ENCODE measurements at places on chromosomes 1 and 21.
A peak's percentile ranks its signal among the peaks of the same experiment; 100 is the strongest.

GRCh38 chr1:153506386-153506785, 29.4 kb downstream of the S100A6 start:
- DNase-seq: no peak

GRCh38 chr21:34582506-34583150, 32.3 kb downstream of the RCAN1 start:
- DNase-seq: no peak

DNA sequence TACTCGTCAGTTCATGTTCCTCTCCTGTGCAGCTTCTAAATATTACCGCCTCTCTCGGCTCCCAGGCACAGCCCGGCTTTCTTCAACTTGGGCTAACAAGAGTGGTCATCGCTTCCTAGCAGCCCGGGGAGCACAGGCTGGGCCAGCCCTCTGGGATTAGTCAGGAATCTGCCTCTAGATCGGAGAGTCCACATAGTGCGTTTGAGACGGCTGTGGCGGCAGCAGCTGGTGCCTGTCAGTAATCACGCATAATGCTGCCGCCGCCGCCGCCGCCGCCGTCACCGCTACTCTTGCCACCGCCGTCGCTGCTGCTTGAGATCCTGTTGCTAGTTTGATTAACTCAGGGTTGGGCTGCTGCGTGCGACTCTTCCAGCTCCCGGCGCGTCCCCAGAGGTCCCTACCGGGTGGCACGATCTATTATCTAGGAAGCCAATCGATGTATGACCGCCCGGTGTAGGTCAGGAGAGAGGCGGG, at the start of gene RXRG:
Gene RXRG (minus strand): TSS at position 230 of the 474 bp plus-strand sequence. CDS start 233 bp downstream, outside the sequence.
- no peak for DNase-seq

DNA sequence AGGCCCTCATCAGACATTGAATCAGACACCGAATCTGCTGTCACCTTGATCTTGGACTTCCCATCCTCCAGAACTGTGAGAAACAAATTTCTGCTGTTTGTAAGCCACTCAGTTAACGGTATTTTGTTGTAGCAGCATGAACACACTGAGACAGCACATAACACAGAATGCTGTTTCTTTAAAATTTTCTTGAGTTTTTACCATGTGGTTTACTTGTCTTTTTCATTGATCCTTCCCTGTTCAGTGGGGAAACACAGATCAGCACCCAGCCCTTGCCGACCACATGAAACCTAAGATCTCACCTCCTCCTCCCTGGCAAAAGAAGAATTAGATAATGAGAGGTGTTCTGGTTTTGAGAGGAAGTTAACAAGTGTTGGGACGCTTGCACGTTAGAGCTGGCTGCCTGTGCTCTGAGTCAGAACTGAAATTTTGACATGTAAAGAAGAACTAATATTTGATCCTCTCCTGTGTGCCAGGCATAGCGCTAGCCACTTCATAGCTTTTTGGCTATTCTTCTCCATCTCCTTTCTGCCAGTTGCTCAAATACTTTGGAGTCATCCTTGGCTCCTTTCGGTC, 179.6 kb downstream of the DHRS3 start:
- no peak for DNase-seq

DNA sequence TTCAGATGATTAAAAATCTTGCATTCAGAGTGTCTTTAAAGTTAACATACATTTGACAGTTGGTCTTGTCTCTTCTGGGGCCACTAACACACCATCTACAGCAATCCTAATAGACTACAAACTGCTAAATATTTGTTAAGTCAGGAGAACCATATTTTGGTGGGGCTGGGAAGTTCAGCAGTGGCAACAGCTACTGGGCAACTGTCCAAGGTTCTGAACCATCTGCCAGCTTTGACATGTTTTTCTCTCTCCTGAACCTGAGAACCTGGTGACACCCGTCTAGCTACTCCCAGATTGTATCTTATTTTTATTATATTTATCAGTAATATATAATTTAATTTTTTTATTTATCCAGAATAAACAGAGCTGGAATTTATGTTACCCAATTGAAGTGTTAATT, 199.0 kb upstream of the DPYD start:
- DNase-seq: no peak

DNA sequence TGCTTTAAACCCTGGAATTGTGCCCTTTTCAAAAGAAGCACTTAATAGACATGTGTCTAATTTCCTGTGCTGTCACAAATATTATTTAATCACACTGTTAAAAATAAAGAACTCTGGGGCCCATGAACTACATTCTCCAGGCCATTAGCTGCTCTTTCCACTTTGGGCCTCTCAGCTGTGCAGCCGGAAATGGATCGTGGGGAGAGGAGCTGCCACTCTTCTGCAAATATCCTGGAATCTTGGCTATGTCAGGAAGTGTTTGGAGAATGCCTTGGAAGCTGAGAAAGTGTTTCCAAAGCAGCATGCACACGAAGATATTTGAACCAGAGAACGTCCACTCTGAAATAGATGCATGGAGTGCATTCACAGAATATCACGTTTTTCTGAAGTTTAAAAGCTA, 27.5 kb upstream of the VPS26C start:
- DNase-seq: no peak

- no peak for DNase-seq
Measured at GRCh38 chr1:150268340-150268704, 494 bp downstream of the APH1A start.

DNA sequence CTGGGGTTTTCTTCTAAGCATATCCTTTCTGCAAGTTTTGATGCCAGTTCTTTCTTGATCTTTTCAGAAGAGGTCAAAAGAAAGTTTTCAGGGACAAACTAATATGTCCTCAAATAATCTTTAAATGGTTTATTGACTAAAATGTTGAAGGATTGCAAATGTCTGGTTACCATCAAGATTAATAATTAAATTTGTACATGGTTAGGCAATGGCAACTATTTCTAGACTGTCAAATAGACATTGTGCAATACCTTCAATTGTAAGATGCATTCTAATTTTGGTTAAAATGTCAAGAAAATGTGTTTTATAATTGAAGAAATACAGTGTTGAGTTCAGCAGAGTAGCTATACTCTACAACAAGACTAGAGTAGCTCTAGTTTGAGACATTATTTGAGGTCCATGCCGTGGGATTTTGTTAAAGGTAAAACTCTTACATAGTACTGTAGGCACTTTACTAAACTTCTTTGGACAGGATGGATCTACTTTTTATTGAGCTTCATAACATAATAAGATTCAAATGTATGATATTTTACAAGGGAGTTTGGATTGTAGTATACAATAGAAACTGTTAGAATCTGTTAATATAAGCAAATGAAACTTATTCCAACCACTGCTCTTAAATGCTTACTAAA, 22.6 kb downstream of the MAEL start:
- DNase-seq: no peak

- no peak for DNase-seq
Measured at GRCh38 chr1:190739926-190740325, 262.3 kb upstream of the BRINP3 start.

- DNase-seq: no peak
Measured at GRCh38 chr1:160400223-160400645, at the start of gene VANGL2. Gene VANGL2 (plus strand): TSS chr1:160400564. CDS start chr1:160415838, 15,274 bp downstream.

GRCh38 chr1:182629499-182630096, 25.4 kb upstream of the RGS16 start:
- DNase-seq: no peak

- peak; percentile 34 for DNase-seq
Measured at GRCh38 chr21:35512346-35512745, 463.2 kb upstream of the RUNX1 start.

GRCh38 chr21:16713331-16714117, 799.3 kb upstream of the CXADR start:
- no peak for DNase-seq

DNA sequence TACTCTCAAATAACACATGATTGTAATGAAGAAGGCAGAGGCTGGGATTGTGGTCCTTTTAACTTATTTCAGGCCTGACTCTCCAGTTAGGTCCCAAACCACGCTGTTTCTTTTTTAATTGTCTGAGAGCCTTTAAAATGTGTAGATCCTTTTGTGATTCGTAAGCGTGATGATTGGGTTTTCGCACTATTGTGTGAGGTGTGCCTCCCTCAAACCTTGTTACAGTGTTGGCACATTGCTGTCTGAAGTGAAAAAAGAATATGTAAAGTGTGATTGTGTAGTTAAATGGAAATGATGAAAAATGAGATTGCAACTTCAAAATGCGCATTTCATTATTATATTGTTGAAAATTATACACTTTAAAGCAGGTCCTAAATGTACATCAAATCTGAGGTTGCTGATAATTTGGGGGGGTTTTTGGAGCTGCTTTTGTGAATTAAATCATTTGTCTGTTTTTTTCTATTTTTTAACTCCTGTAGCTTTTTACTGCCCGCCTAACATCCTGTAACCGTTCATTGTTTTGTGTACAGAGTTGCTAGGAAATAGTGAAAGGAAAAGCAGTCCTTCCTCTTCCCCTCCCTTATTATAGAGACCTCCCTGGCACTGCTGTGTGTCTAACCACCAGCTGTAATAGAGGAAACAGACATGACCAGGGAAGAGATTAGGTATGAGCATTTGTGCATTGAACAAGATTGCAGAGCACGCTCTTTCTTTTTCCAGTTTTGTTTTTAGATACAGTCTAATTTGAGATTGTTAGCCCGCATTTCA, 43.3 kb downstream of the IARS2 start:
- no peak for DNase-seq

DNA sequence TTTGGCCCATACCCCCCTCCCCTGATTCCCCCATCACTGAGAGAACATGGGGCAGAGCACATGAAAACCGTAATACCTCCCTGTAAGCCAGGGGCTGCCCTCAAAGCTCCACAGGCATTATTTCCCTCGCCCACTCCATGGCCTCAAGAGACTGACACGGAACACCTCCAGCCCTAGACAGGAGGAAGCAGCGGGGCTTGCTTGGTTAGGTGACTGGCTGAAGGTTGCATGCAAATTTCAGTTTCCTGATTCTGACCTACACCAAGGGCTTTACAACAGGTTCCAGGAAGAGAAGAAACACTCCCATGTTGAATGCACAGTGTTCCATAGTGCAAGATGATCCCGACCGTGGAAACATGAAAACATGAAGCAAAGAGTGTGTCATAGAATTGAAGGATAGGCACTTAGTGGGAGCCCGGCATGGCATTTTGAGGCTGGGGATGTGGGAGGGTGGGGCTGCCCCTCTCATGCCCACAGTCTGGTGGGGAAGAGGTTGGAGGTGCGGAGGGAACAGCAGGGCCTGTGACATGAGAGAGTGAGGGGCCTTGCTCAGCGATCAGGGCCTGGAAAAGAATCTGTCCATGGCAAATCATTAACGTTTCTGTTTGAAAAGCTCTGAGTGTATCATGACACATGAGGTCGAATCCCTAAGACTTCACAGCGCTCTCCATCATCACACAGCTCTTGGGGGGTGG, 33.5 kb downstream of the GPR137B start:
- no peak for DNase-seq

- DNase-seq: no peak
Measured at GRCh38 chr1:234605983-234606783, 3.8 kb downstream of the IRF2BP2 start.

- DNase-seq: peak; percentile 26
Measured at GRCh38 chr1:31038360-31038759, 27.2 kb downstream of the PUM1 start.

- DNase-seq: no peak
Measured at GRCh38 chr1:160520582-160520981, 2.5 kb downstream of the SLAMF6 start.
